ENCODE measurements at places on chromosomes 1 and 21.

- DNase-seq, result no peak
Measured at GRCh38 chr21:31576428-31576827, 83.1 kb upstream of the SOD1 start.

GRCh38 chr1:116971965-116972673, 29.4 kb upstream of the CD101 start:
- no peak for DNase-seq

DNA sequence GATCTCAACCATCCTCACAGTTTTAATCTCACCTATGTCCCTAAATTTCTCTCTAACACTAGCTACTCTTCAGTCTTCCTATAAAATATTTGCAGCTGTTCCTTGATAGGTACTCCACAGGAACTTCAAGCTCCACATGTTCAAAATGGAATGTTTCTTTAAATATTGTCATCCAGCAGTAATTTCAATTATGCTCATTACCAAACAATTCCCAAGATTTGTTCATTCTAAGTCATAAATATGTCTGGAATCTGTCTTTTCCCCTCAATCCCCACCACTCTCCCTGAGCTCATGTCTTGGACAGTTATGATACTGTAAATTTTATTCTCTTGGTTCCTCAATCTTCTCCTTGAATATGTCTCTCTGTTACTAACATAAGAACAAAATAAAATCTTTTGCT, 214.4 kb downstream of the NRIP1 start:
- DNase-seq, result no peak

DNA sequence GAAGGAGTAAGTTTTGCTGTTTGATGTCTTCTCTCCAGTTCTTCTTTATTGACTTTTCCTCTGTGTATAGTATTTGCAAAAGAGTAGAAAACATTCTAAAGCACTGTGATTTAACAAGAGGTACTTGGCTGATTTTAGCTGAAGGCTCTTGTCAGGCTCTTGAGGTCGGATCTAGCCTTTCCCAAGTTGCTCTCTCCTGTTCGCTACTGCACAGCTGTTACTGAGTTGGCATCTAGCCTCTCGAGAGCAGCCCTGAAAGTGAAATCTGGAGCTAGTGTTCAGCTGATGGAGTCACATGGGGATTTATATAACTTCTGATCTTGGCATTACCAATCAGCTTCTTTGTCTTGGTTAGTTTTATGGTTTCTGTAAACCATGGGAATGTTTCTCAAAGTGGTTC, 193.1 kb downstream of the RYR2 start:
- DNase-seq, result no peak

DNA sequence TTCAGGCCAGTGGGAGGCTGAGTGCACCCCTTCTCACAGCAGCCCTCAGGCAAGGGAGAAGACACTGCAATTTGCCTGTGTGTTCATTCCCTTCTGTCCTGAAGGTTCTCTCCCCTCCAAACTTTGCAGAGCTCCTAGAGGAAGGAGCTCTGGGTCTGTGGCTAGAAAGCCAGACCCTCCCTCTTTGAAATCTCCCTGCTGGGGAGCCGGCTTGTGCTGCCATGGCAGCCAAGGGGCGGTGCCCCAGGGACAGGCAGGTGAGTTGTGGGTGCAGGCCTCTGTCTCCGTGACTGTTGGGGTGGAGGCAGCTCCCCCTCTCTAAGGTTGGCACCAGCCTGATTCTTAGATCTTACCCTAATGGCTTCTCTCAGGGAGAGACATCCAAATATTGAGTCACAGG, 53.0 kb downstream of the OLFML2B start:
- no peak for DNase-seq

- DNase-seq, result no peak
Measured at GRCh38 chr1:170309389-170310013, 163.7 kb downstream of the NTMT2 start.

DNA sequence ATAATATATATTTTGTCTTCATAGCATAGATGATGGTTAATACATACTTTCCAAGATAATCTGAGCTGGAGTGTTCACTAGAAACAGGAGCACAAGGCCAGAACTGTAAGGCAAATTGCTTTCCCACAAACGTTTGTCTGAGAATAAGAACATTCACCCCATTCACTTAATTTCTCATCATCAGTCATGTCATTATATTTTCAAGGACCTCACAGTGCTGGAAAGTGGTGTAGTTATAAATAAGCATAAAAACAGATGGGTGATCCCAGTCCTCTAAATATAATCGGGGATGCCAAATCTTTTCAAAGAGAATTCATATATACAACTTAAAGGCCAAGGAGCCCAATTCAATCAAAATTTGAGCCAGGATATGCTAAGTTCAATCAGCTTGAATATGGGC, 8.4 kb downstream of the PRRX1 start:
- no peak for DNase-seq

GRCh38 chr1:237901299-237901934, 10.7 kb upstream of the ZP4 start:
- DNase-seq, result no peak

GRCh38 chr1:54167422-54168139, 14.8 kb upstream of the CDCP2 start:
- no peak for DNase-seq

DNA sequence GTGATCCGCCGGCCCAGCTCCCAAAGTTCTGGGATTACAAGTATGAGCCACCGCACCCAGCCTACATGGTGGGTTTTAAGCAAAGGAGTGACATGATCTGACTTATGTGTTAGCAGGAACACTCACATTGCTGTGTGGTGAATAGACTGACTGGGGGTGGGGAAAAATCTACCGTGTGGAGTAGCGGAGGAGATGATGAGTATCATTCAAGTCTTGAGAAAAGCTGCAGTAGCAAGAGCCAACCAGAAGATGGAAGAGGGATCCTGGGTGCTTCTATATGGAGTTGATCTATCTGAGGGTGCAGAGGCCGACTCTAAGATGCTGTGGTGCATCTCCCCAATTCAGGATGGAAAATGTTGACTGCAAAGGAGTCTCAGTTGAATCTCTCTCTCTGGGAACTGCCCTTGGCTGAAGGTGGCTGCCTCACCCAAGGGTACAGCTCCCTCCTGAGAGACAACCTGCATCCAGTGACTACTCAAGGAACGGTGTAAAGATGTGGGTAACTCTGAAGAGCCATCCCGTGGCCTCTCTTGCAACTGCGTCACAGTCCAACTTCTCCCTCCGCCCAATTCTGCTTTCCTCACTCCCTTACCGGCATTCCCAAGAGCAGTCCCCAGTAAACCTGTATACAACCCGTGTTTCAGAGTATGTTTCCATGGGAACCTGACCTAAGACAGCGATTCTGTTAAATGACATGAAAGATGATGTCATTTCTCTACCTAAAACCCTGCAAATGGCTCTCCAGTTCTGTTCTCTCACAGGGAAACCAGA, 7.4 kb upstream of the B3GALNT2 start:
- no peak for DNase-seq

DNA sequence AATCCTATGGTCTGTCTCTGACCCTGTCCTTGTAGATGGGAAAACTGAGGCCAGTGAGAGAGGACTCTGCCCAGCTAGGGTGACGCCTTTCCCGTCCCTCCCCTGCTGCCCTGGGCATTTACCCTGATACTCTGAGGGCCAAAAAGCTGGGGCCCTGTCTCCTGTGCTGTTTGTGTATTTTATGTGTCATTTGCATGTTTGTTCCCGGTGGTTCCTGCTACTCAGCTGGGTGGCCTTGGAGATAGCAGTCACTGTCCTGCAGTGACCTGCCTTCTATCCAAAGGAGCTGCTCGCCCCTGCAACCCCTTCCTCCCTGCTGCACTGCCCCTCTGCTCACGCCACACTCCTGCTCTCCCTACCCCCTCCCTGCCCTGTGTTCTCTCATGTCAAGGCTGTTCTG, 41.1 kb upstream of the KDM4A start:
- DNase-seq, result no peak

DNA sequence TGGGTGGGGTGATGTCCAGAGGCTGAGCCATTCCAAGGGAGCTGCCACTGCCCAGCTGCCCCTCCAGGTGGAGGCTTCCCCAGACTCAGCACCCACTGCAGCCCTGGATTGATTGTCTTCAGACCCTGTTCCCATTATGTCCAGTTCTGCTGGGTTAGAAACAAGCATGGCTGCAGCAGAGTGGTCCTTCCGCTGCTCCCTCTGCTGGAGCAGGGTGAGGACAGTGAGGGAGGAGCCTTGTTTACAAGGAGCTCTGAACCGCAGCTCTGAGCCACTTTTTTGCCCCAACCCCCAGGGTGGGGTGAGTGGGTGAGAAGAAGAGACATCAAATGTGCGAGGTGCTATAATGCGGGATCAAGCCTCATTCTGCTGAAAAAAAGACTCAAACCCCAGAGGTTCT, 2.3 kb downstream of the TNNT2 start:
- no peak for DNase-seq

GRCh38 chr1:156259805-156260204, 11.9 kb upstream of the PAQR6 start:
- no peak for DNase-seq

GRCh38 chr1:42567038-42567437, 91.2 kb upstream of the PPIH start:
- DNase-seq, result no peak

DNA sequence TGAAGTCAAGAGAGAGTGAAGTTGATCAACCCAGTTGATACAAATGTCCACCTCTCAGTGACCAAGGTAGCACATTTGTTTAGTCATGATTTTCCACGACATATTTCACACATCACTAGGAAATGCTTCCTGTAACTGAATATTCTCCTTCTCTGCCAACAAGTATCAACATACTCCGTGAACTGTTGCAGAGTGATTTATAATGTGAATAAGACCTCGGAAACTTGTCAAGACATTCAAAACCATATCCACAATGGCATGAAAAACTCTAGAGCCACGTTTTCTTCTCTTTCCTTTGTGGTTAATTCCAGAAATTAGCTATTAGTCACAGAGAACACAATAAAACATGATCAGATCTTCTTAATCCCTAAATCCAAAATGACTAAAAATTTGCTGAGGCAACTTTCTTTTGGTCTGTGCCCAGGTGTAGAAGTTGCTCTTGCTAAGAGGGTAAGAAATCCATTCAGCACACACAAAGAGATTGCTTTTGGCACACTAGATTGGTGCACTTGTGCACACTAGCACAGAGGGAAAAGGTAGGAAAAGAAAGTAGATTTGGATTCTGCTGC, 244.3 kb upstream of the NRIP1 start:
- no peak for DNase-seq

- no peak for DNase-seq
Measured at GRCh38 chr1:204359474-204360255, at the start of gene PLEKHA6. Gene PLEKHA6, minus strand, starts transcription at chr1:204359929. Its CDS starts 86,202 bp downstream, at chr1:204273727.
